Foreskin melanocyte (primary cell): ENCODE measurements at places on chromosomes 16 and 17.

DNA sequence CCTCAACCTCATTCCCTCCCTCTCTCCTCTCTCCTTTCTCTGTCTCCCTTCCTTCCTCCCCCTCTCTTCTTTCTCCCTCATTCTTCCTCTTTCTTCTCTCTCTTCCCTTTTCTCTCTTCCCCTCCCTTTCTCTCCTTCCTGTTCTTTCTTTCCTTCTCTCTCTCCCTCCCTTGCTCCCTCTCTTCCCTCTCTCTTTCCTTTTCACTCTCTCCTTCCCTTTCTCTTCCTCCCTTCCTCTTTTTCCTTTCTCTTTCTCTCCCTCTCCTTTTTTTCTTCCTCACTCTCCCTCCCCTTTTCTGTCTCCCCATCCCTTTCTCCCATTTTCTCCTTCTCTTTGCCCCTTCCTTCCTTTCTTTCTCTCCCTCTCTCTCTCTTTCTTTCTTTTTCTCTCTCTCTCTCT lies 7.9 kb upstream of the ELAC2 start:
- no peak for DNase-seq

DNA sequence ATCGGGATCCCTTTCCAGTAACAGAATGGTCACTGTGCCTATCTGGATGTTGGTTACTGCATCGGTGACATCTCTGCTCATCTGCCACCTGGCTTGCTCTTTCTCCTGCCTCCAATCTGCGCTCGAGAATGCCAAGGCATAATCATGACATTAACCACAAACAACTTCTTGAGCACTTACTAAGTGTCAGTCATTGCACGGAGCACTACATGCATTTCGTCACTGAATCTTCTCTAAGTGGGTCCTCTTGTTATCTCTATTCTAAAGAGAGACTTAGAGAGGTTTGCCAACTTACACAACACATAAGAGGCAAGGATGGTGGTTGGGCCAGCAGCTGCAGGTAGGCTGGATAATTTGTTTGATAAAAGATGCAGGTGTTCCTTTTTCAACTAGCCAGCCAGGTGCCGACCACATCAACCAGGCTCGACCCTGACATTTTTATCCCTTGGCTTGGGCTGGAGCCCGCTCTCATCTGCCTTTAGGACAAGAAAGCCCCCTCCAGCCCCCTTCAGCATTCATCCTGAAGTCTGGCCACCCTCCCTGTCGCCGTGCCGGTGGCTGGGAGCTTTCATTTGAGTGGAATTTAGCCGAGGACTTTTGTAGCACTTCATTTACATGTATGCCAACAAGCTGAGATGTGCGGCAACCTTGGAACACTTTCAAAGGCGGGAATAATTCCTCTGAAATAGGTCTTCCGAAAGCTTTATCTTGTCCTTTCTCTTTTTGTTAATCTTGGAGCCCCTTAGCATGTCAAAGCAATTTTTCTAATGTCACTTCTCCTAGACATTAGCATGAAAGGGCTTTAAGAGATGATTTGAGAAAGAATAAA lies 89.3 kb upstream of the NKD1 start:
- no peak for DNase-seq

GRCh38 chr17:9880582-9880999 lies 24.5 kb downstream of the RCVRN start:
- DNase-seq = peak; percentile 75

GRCh38 chr16:75433732-75434413 lies 570 bp upstream of the CFDP1 start:
- DNase-seq = peak; percentile 94

DNA sequence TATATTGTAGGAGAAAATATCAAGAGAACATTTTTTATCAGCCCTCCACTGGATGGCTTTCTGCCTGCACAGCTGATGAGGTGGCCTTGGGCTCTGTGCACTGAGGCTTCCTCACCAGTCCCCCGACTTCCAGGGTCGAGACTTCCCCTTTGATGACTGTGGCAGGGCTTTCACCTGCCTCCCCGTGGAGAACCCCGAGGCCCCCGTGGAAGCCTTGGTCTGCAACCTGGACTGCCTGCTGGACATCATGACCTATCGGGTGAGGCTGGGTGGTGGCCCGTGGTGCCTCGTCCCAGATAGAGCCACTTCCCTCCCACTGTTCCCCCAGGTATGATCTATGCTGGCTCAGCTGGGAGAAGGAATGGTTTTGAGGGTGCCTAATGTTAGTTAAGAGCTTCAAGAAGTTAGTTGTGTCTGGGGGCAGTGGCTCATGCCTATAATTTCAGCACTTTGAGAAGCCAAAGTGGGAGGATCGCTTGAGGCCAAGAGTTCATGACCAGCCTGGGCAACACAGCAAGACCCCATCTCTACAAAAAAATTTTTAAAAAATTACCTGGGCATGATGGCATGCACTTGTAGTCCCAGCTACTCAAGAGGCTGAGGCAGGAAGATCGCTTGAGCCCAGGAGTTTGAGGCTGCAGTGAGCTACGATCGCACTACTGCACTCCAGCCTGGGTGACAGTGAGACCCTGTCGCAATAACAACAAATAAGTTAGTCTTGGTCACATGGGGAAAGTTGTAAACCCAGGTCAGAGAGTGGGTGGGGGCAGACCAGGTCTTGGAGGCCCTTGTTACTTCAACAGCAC lies 11.8 kb downstream of the FCSK start:
- DNase-seq = no peak

- no peak for DNase-seq
Observed at GRCh38 chr17:73575470-73576221, 68.6 kb downstream of the SDK2 start.

GRCh38 chr16:2501946-2502895 lies 11.5 kb upstream of the ATP6V0C start:
- DNase-seq = no peak

- DNase-seq = no peak
Observed at GRCh38 chr16:64398793-64399192, 723.1 kb downstream of the CDH11 start.

GRCh38 chr17:62805234-62805633 lies 2.9 kb downstream of the MARCHF10 start:
- no peak for DNase-seq

- no peak for DNase-seq
Observed at GRCh38 chr17:65895969-65896368, 296.0 kb downstream of the CEP112 start.

DNA sequence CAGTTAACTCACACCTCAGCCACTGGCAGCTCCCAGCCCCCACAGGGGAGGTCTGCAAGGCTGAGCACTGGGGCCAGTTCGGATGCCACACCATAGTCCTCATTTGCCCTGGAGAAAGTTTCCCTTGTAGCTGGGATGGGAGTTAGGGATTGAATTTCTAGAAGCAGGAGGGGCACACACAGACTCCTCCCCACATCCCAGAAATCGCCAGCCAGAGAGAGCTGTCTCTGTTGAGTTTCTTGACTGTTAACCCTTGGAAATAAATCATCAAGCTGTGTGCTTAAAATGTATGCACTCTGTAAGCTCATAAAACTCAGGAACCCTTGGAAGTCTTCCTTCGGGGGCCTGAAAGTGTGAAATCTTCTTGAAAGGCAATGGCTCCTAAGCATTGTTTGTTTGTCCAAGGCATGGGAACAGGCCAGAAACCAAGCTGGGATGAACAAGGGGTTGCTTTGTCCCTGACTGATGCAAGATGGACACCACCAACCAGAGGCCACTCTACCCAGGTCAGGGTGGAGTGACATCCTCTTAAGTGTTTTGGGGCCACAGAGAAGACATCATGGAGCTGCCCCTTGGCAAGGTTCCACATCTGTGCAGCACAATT lies 394 bp upstream of the PRM3 start:
- DNase-seq = peak; percentile 72

- DNase-seq = no peak
Observed at GRCh38 chr17:63598281-63598680, 2.4 kb upstream of the TACO1 start.

GRCh38 chr16:5505091-5505887 lies 407.7 kb upstream of the EEF2KMT start:
- no peak for DNase-seq

- no peak for DNase-seq
Observed at GRCh38 chr16:47728205-47728604, 267.1 kb downstream of the PHKB start.

- no peak for DNase-seq
Observed at GRCh38 chr16:85252014-85252413, 139.7 kb upstream of the CIBAR2 start.

DNA sequence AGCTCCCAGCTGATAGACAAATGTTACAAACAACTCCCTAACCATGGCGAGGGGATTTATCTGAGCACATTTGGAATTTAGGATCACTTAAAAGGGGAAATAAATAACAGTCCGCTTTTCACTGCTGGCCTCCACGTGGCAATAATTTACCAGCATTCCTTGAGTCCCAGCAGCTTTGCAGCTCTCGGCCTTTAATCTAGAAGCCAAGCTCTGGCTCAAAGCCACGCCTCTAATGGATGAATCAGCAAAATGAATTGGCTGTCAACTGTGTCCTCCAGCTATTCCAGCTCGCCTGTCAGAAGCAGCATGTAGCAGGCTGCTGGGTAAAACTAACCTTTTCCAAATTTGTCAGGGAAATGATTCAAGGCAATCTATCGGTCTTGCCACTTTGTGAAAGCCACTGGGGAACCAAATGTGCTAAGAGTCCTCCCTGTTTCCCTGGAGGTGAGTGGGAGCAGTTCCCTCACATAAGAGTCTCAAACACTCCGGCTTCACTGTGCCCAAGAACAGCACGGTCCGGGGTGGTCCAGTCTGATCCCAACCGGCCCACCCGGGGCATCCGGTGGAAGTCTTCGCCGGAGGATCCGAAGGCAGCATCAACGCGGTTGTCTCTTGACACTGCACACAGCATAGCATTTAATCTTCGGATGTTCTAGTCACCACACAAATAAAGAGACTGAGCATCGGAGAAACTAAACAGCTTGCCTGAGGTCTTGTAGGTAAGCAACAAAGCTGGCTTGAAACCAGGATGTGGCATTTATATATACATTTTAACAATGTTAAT lies 143.3 kb downstream of the PARN start:
- peak; percentile 84 for DNase-seq

- DNase-seq = no peak
Observed at GRCh38 chr17:72421128-72422092, 300.6 kb downstream of the SOX9 start.

- no peak for DNase-seq
Observed at GRCh38 chr17:82848022-82848592, 8.3 kb upstream of the ZNF750 start.

- peak; percentile 45 for DNase-seq
Observed at GRCh38 chr17:73064084-73064938, 28.2 kb downstream of the SLC39A11 start.

GRCh38 chr16:15810411-15810810 lies 46.4 kb downstream of the MYH11 start:
- DNase-seq = no peak

DNA sequence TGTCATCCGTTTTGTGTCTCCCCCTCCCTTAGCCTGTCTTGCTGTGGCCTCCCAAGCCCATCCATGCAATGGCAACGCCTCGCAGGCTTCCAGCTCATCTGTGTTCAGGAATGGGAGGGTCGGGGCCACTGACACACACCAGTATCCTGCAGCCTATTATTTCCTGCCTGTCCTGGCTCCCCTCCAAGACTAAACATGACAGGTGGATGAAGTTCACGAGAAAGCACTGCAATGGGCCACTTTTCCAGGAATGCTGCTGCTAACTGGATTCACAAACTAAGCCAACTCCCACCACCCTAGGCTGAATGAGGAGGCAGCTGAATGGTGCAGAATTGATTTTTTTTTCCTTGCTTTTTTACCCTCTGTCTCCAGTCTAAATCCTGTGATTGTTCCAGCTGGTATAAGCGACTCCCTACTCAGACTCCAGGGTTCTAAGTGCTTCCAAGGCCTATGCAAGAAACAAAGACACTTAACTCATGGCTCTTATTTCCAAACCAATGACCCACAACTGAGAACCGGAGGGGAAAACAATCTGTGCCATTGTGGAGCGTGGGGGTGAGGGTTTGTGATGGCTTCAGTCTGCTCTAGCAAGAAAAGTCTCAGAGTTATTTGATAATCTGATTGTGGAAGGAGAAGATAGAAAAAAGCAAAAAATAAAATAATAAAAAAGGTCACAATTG lies 23.3 kb downstream of the TMEM100 start:
- no peak for DNase-seq

DNA sequence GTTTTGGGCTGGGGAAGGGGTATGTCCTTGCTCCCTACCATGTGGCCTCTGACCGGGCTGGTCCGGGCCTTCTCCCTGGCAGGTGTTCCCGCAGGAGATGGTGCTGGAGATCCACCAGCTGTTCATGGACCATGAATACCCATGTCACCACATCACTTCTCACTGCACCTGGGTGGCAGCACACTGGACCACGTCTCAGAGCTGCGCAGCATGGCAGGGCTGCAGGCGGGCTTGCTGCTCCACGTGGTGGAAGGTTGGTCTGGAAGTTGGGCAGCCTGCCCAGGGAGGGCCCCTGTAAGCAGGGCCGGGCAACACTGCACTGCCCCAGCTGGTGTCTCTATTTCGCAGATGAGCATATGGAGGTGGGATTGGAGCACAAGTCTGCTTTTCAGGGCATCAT lies 169.5 kb upstream of the ZNF267 start:
- DNase-seq = no peak

DNA sequence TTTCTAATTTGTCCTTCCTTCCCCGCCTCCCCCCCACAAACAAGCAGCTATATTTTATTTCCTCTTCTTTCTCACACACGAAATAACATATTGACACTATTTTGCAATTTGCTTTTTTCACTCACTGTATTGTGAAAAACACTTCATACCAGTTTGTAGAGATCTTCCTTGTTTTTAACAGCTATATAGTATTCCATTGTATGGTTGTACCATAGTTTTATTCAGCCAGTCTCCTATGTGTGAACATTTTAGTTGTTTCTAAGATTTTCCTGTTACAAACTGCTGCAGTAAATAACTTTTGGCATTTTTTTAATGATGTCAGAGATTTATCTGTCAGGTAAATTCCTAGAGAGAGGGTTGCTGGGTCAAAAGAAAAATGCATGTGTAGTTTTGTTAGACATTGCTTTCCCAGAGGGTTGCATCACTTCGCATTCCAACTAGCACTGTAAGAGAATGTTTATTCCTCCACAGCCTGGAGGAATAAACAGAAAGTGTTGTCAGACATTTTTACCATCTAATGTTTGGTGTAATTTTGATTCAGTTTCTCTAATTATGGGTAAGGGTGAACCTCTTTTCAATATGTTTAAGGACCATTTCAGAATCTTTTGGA lies 101.2 kb downstream of the MRTFB start:
- no peak for DNase-seq

DNA sequence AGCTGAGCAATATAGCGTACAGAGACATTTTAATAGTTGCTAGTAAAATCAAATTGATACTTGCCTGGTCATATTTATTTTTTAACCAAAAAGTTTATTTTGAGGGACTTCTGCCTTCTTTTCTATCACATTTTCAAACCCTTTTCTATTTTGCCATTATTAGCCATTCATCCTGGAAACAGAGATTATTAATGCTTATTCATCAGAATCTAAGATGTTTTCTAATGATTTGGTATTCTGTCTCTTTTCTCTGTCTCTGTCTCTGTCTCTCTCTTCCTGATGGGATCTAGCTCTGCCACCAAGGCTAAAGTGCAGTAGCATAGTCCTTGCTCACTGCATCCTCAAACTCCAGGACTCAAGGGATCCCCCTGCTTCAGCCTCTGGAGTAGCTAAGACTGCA lies 871.3 kb upstream of the CDH8 start:
- no peak for DNase-seq
